Panc1 (cell line): ENCODE measurements at places on chromosomes 3 and 15.

DNA sequence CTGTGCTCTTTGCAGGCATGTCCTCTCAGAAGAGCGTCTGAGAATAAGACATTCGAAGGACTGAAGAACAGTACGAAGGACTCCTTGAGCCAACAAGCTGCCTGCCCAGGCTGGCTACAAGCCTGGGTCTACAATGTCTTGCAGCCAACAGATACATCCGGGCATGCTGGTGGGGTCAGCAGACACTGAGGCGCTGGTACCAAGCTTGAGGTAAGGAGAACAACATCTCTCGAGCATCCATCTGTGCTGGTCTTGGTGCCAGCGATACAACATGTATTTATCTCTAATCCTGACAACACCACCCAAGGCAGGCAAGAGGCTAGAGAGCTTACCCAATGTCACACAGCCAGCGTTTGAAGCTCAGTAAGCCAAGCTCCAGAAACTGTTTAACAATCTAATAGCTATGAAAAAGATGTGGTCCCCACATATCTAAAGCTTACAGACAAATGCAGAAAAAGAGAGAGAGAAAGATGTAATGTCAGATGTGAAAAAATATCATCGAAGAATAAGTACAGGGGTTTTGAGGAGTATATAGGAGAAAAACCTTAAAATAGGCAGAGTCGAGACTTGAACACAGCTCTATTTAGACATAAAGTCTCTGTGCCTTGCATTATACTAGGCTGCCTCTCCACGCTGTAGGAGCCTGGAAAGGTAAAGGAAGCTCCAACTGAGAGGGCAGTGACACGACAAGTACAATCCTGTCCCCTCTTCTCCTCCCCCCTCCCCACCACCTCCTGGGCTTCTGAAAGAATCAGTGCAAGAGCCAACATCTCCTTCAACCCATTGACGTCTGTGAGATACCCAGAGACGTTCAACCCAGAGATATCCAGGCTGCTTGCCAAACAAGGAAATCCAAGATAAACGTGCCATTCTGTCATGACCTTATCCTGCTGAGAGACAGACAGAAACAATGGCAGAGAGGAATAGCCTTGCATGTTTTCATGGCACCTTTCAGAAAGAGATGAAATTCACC is 39.4 kb downstream of the WWTR1 start:
- no peak for DNase-seq

DNA sequence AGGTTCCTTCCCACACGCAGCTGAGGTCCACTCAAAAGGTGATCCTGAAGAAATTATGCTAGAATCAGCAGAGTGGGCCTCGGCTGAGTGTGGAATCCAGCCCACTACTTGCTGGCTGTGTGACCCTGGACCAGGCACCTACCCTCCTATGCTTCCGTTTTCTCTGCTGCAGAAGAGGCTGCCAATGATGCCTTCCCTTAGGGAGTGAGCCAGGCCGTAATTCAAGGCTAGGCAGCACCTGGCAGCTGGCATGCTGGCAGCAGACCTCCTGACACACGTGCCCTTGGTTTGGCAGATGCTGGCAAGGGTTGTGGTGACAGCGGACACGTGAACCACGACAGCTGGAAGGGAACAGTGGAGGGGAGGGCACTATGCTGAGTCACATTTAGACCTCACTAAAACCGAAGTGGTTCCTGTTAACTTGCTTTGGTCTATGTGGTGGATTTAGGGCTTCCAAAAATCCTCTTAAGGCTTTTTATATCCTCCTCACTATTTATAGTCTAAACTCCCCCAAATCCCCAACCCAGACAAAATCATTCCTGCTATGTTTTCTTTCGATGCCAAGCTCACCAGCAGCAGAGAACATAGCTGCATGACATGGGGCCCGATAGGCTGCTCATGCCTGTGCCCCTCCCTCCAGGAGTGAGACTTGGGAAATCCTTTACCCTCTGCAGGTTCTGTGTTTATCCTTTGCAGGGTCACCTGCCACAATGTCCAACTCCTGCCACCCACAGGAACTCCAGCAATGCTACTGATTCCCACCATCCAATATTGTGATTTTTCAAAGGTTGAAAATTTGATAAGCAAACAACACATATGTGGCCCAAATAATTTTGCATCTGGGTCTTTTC is 10.6 kb upstream of the PCSK6 start:
- DNase-seq = no peak

DNA sequence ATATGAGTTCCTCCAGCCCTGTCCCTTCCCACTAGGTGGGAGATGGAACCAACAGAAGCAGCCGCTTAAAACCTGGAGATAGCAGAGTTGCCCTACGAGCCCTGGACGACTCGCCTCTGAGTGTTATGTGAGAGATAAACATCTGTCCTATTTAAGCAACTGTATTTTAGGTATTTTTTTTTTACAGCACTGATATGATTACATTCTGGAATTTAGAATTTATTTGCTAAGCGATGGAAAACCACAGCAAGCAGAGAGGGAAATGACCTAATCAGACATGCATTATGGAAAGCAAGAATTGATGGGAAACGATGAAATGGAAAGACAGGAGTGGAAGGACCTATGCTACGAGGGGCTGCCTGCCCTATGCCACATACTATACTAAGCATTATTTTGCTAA is 379.0 kb upstream of the IL12A start:
- no peak for DNase-seq

DNA sequence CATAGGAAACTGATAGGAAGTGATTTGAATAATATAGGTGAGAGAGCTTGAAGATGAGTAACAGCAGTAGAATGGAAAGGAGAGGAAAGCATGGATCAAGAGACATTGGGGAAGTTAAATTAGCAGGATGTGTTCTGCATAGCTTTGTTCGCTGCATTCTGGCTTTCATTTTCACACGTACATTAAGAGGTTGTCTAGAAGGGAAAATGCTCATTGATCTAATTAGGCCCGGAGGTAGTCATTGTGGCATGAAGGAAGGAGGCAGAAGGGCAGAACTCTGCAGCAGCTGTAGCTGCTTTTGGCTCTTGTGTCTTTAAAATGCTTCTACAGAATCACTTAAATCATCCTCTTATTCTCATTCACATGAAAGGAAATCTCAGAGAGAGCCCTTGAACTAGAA is 40.3 kb downstream of the KCNAB1 start:
- DNase-seq = no peak

- no peak for DNase-seq
Observed at GRCh38 chr3:163946785-163947184, 1131.5 kb downstream of the SI start.
